Cardiac fibroblast (primary cell): ENCODE measurements at places on chromosomes 4 and X.

DNA sequence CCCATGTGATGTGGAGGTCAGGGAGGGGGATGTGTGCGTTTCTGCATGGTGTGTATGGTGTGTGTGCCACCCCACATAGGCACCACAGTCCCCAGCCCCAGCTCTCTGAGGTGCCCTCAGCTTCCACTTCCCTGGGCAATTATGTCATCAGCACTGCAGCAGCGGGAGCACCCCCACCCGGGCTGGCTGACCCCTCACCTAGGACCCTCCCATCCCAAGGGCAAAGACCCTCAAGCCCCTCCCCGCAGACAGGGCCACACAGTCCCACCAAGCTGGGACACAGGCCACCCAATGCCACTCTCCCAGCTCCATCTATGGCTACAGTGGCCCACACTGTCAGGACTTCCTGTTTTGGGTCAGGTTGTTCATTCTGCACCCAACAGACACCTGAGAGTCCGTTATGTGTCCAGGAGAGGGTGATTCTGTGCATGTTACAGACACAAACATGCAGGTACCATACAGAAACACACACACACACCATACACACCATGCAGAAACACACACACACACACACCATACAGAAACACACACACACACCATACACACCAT lies 75.2 kb downstream of the JAKMIP1 start:
- DNase-seq = no peak

DNA sequence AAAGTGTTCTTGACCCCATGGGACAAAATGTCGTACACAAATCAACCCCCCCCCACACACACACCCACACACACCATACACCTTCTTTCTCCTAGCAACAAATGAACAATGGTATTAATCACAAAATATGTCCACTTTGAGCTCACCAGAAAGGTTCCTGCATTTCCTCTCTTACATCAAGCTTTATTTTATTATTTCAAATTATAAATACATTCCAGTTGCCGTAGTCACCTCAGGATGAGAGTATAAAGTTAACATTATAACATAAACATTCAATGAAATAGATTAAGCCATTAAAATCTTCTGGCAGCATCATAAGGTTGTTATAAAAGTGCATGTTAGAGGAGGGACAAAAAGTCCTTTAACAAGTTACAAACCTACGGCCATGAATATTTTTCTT lies 7.3 kb downstream of the XK start:
- peak; percentile 15 for DNase-seq

GRCh38 chrX:20032201-20032600 lies 41.3 kb upstream of the BCLAF3 start:
- no peak for DNase-seq

DNA sequence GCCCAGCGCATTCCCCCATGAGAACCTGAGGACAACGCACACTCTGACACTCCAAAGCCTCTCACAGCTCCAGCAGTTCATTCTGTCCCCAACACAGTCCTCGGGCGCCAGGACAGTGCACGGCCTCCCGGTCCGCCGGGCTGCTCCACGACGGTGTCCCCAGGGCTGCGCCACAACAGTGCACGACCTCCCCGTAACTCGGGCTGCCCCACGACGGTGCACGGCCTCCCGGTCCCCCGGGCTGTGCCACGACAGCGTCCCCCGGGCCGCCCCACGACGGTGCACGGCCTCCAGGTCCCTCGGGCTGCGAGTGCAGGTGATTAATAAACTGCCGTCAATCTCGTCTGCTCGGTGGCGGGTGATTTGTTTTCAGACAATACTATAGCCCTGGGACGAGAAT lies 585.1 kb upstream of the FRG1 start:
- no peak for DNase-seq

DNA sequence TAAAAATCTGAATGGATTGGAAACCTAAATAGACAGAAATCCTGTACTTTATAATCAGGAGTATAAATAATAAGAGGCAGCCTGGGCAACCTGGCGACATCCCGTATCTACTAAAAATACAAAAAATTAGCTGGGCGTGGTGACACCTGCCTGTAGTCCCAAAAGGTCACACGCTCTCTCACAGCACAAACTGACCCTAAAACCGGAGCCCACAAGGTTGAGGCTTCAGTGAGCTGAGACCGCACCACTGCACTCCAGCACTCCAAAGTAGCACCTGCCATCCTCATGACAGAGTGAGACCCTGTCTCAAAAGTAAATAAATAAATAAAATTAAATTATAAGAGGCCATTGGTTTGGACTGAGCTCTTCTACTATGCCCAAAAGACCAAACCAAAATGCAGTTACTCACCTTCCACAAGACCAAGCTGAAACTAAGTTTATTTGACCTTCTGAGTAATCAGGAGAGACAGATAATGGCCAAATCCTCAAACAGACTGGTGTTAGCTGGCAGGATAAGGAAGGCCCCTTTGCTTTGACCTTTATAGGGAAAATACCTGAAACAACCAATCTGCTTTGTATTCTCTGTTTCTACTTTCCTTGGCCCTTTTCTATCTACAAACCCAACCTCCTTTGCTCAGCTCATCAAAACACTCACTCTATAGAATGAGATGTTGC lies 3.2 kb upstream of the GRSF1 start:
- DNase-seq = no peak

GRCh38 chr4:159105761-159106243 lies 2.9 kb downstream of the RAPGEF2 start:
- peak; percentile 57 for DNase-seq

DNA sequence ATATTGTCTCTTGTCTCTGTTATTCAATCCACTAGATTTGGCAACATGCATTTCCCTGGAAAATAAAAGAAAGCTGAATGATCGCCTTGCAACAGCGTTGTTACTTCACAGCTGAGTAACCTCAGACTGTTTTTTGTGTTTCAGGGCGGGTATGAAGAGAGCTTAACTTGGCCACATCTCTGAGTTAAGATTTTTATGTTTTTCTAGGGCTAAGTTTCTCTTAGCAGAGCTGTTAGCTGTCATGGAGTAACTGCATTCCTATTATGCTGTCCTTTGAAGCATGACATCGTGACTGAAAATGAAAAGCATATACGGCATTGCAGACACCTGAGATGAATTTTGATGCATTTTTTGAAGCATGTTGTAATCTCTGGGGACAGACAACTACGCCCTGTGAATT lies 1798.9 kb downstream of the PCDH7 start:
- peak; percentile 16 for DNase-seq

- no peak for DNase-seq
Observed at GRCh38 chr4:93658443-93658842, 170.1 kb upstream of the ATOH1 start.

DNA sequence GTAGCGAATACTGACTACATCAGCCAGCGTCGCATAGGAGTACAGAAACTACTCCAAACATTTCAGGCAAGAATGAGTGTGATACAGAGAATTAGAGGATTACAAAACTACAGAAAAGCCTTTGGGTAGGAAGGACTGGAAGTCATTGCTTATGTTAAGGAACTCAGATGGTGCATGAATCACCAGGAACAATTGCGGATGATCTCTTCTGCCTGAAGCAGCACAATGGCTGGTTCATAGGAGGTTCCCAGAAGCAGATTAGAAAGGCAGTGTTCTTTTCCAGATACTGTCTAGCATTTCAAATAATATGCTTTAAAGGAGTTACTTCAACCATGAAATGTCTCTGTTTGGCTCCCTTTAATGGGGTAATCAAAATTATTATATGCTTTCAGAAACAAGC lies 42.5 kb upstream of the MAP9 start:
- peak; percentile 75 for DNase-seq

- DNase-seq = no peak
Observed at GRCh38 chr4:153825126-153825525, 36.2 kb upstream of the SFRP2 start.

- DNase-seq = peak; percentile 26
Observed at GRCh38 chr4:120841580-120841979, 80.9 kb downstream of the PRDM5 start.

- DNase-seq = no peak
Observed at GRCh38 chr4:88445252-88445651, 11.7 kb upstream of the HERC5 start.

- DNase-seq = peak; percentile 68
Observed at GRCh38 chr4:21765810-21766407, 182.7 kb downstream of the KCNIP4 start.

- no peak for DNase-seq
Observed at GRCh38 chr4:3852309-3852708, 86.1 kb downstream of the ADRA2C start.
